ENCODE measurements at places on chromosomes 5 and 9. TPM values are rescaled to one million over a fixed set of nuclear protein-coding genes. Genes with fewer than 3 reads are reported as not detected.

The PCDHGA3 gene
- total RNA-seq: 0.79 TPM

The DMRTA1 gene
- total RNA-seq: 0.66 TPM

The TMEM174 gene
- total RNA-seq: not detected

The PPP2R2B gene
- total RNA-seq: 0.66 TPM

The IFNE gene
- 10.4 TPM for total RNA-seq

The NEURL1B gene
- 11.3 TPM for total RNA-seq

Data from smooth muscle cell of the pulmonary artery (primary cell).